ENCODE measurements at places on chromosomes 3 and 15.

DNA sequence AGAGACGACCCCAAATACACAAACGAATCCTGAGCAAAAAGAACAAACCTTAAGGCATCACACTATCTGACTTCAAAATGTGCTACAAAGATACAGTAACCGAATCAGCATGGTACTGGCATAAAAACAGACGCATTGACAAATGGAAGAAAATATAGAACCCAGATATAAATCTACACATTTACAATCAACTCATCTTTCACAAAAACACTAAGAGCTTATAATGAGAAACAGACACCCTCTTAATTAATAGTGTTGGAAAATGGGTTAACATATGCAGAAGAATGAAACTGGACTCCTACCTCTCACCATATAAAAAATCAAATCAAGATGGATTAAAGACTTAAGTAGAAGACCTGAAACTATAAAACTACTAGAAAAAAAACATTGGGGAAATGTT is 130.3 kb upstream of the DCBLD2 start:
- DNase-seq = no peak

GRCh38 chr3:46386205-46386604 is 15.5 kb downstream of the CCR5 start:
- no peak for DNase-seq

- DNase-seq = no peak
These were observed 295.4 kb downstream of the SLC9A9 start for GRCh38 chr3:143552851-143553250.

DNA sequence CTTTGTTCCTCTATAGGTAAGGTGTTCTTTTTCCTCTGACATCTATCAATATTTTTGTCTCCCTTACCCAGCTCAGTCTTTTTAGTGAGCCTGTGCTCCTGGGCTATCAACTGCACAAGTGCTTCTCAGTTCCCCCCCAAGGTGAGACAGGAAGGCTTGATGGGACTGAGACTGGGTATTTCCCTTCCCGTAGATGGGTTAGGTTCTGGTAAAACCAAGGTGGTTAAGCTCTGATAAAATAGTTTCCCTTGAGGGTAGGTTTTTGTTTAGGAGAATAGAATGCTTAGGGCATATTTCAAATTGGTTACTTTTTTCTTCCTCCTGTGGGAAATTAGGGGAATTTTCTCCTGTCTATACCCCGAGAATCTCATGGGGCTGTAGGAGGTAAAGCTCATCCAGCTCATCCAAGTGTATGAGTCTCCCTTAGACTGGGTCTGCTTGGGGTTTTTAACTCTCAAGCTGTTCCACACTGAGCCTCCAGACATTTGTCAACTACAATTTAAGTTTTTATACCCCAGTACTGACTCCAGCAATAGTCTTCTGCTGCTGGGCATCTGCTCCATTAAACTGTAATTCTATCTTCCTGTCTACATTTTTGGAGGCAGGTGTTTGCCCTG is 44.9 kb downstream of the OXSR1 start:
- no peak for DNase-seq

DNA sequence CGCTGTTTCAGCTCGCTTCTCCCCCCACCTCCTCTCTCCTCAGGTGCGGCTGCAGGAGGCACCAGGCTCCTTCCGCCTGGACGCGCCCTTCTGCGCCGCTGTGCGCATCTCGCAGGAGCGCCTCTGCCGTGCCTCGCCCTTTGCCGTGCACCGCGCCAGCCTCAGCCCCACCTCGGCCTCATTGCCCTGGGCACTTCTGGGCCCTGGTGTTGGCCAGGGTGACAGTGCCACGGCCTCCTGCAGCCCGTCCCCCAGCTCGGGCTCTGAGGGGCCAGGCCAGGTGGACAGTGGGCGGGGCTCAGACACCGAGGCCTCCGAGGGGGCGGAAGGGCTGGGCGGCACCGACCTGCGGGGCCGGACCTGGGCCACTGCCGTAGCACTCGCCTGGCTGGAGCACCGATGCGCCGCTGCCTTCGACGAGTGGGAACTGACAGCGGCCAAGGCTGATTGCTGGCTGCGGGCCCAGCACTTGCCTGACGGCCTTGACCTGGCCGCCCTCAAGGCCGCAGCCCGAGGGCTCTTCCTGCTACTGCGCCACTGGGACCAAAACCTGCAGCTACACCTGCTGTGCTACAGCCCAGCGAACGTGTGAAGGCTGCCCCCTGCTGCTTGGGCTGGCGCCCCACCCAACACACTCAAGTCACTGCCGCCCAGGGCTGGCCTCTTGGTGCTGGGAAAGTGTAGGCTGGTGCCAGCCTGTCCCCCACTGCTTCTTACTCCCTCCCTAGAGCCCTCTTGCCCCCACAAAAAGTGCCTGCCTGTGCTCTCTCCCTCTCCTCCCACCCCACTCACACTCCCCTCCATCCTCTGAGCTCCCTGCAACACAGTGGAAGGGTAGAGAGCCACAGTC is 7.1 kb downstream of the ALG3 start:
- DNase-seq = no peak

DNA sequence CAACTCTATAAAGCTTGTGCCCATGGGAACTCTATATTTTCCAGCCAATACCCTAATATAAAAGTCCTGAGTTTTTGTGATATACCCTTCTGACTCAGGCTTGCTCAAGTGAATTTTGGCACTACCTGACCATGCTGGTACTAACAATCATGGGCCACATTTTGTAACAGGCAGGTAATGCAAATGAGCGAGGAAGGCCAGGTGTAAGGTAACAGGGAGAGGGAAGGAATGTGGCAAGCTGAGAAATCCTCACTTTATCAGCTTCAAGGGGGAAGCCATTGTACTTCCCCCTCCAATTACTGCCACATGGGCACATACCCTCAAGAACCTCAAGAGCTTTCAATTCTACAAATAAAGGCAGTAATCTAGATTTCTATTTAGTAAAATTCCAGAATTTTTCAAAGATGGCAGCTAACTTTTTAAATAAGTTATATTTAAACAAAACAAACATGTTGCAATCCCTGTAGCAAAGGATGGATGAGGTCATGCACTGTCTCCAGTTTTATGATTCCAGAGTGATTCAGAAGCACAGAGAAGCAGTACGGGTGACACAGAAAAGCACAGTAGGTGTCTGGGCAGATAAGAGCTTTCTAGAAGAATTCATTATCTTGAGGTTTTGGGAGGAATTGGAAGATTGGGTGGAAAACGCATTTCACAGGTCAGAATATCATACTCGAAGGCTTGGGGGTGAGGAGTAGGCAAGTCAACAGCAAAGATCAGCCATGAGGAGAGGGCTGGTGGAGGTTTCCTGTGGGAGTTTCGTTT is 87.6 kb downstream of the FOXP1 start:
- peak; percentile 63 for DNase-seq

DNA sequence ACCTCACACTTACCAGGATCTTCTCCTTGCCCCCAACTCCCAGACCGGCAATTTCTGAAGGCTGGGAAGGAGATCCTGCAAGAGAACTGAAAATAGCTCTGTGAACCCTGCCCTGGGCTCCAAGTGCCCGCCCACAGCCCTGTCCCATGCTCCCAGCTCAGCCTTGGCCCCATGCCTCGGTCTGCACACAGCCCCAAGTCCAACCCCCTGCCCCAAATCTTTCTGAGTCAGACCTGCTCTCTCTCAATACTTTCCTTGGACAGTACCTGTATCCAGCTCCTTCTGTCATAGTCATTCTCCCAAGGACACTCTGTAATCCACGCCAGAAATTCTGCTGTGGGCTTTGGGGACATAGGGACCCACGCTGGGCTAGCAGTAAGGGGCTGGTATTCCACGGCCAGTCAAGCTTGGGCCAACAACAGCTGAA is 6.3 kb upstream of the SMAD3 start:
- DNase-seq = no peak

DNA sequence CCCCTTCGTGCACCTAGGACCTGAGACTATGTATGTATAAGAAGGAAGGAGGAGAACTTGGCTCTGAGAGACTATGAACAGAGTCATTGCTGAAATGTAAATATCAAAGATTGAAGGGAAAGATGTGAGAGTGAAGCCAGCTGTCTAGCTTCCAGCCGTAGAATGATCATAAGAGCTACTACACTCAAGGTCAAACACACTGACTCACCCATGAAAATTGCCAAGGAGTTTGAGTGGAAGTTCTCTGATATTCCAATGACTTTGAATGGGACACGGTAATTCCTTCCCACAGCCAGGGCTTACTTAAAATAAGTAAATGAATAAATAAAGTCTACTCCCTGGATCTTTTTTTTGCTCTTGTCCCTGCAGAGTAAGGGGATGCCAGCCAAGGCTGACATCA is 398.9 kb upstream of the TPRG1 start:
- peak; percentile 52 for DNase-seq

DNA sequence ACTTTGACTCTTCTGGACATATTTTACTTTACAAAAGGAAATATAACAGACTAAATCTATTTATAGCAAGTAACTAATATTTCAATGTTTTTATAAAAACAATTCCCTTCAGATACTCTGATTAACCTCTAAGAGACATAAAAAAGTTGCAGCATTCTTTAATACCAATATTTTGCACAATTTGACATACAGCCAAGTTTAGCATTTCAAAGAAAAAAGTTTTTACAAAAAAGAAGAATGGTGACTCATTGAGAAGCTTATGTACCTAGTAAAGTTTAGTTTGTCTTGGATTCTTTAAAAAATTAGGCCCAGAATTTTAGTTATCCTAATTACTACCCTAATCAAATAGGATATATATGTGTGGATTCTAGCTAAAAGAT is 17.6 kb downstream of the DAZL start:
- DNase-seq = peak; percentile 19

GRCh38 chr3:122824465-122825381 is 29.9 kb downstream of the SLC49A4 start:
- DNase-seq = no peak

GRCh38 chr15:94274745-94275144 is 43.4 kb downstream of the MCTP2 start:
- DNase-seq = no peak

DNA sequence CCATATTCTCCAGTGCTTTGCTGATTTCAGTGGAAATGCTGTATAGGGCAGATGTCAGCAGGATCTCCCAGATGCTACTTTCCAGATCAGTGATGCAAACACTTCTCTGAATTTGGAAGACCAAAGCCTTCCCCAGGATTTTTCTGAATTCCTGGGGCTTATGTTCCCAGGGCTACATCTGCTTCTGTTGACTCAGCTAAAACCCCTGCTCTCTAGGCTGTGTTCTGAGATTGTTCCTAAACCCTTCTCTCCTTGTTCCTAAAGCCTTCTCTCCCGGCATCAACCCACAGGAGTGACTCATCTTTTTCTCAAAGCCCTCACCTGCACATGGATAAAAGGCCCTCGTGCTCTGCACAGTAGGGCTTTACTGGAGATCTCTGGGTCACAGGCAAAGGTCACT is 35.5 kb downstream of the FAH start:
- DNase-seq = no peak

GRCh38 chr3:112437146-112438022 is 61.9 kb downstream of the BTLA start:
- no peak for DNase-seq

DNA sequence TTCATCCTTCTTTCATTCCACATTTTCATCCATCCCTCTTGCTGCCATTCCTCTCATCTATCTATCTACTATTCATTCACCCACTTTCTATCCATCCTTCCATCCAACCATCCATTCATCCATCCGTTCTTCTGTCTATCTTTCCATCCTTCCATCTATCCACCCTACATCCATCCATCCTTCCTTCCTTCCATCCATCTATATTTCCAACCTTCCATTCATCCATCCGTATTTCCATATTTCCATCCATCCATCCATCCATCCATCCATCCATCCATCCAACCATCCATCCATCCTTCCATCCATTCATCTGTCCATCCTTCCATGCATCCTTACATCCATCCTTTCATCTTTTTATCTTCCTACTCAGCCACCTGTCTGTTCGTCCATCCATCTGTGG is 14.0 kb downstream of the SLC6A20 start:
- no peak for DNase-seq

GRCh38 chr15:72585476-72586058 is 68.9 kb upstream of the GOLGA6B start:
- DNase-seq = no peak

GRCh38 chr3:72329354-72329753 is 518.9 kb downstream of the SHQ1 start:
- DNase-seq = no peak

GRCh38 chr3:194806991-194807630 is 121.4 kb downstream of the FAM43A start:
- no peak for DNase-seq

GRCh38 chr3:113825090-113825489 is 13.5 kb upstream of the GRAMD1C start:
- DNase-seq = no peak

- DNase-seq = no peak
These were observed 134.2 kb downstream of the WDR72 start for GRCh38 chr15:53625260-53625659.

GRCh38 chr15:22895465-22896190 is 57.2 kb downstream of the NIPA2 start:
- DNase-seq = no peak

DNA sequence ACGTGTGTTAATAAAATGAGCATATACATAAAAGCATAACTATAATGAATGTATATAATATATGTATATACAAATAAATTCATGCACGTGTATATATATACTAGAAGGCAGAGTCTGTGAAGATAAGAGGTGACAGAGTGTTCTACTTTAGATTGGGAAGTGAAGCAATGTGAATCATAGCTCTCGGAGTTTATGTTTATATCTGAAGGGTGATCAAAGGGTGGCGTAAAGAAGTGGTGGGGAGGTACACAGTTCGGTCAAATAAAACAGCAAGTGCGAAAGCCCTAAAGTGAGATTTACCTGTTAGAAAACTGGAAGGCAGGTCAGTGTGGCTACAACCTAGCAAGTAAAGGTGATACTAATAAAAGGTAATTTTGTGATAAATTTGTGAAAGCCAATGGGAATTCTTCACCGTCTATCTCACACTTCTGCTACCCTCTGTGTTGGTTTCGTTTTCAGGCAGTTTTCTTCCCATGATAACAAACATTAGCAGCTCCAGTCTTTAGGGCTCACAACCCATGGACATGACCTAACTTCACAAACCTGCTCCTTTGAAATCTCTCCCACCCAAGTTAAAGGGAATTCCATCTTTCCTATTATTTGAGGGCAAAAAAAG is 46.7 kb upstream of the BCHE start:
- DNase-seq = no peak

DNA sequence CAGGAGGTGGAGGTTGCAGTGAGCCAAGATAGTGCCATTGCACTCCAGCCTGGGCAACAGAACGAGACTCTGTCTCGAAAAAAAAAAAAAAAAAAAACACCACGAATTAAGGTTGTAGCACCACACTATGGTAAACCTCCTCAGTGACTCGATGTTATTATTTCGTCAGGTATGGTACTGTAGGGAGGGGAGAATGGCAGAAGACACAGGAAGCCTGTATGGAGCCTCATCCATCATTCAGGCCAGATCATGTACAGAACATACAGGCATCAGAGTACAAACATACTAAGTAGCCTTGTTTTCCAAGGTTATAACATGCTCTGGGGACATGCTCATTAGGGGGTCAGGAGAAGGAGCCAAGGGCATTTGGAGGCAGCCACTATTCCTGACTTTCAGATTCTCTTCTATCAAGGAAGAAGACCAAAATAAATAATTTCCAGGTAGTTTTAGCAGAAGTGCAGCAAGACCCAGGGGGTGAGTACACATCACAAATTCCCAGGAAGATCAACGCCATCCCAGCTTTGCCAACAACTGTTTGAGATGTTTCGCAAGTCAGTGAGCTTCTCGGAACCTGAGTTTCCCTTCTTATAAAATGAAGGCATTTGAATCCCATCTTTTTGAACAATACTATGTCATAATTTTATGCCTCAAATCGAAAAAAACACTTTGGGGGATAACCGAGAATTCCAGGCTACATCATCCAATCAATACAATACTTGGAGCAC is 79.8 kb downstream of the FOXP1 start:
- no peak for DNase-seq

- DNase-seq = no peak
These were observed 27.9 kb downstream of the CHCHD4 start for GRCh38 chr3:14096742-14097141.

- no peak for DNase-seq
These were observed 183.3 kb upstream of the EPHA6 start for GRCh38 chr3:96631050-96631449.

All from fibroblast of skin of left biceps (primary cell).